ENCODE measurements at places on chromosomes 4 and X. TPM values are rescaled to one million over a fixed set of nuclear protein-coding genes. Genes with fewer than 3 reads are reported as not detected.

Gene CLTRN
- not detected for total RNA-seq

Gene TMEM154
- 5.4 TPM for total RNA-seq

Gene TNIP2
- 37.4 TPM for total RNA-seq

Gene S100P
- total RNA-seq, result 1.9 TPM

Gene HTN1
- total RNA-seq, result not detected

Gene CSAG2
- total RNA-seq, result not detected

Gene MAGEC3
- 2.2 TPM for total RNA-seq

Gene NAT8L
- total RNA-seq, result 0.23 TPM
